ENCODE measurements at places on chromosomes 13 and 19.

GRCh38 chr19:55482156-55482961 is 2.6 kb upstream of the NAT14 start:
- no peak for DNase-seq

GRCh38 chr19:46303691-46304397 is 7.0 kb downstream of the HIF3A start:
- no peak for DNase-seq

GRCh38 chr13:92460479-92460878 is 766.1 kb upstream of the GPC6 start:
- DNase-seq = no peak

- DNase-seq = no peak
These were observed 45.6 kb upstream of the UBE2L5 start for GRCh38 chr13:30376426-30377311.

DNA sequence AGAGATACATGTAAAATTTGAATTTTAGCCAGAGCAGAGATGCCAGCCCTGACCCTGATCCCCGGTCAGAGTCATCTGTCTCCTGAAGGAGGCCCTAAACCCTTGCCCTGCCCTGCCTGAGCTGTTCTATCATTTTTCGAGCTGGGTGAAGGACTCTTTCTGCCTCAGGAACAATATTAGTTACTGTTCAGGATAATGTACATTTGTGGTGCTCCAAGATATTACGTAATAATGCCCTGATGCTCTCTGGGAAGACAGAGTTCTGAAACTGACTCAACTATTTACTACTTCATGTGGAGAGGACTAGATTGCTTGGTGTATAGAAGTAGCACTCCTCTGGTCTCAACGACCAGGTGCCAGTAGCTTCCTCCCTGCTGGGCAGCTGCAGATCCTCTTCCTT is 37.9 kb upstream of the UBL3 start:
- no peak for DNase-seq

DNA sequence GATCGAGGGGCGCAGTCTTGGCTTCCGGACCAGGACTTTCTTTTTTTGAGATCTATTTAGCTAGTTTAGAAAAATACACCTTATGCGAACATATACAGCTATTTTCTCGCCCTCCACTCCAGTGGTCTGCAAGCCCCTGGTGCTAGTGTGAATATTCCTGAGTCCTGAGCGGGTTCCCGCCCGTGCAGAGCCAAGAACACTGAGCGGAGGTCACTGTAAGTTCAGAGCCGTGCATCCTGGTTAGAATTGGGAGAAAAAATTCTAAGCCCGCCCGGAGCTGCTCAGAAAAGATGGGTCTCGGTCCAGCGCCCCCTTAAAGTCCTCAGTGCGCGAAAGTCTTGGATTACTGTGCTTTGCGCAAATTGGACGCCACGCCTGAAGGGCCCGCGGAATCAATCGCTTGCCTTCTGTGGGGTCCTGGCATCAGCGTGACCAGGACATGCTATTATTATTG is 117.7 kb downstream of the KCNRG start:
- no peak for DNase-seq

- DNase-seq = no peak
These were observed 16.4 kb upstream of the IGFL1 start for GRCh38 chr19:46213156-46213555.

GRCh38 chr19:18999016-18999758 is 34.1 kb downstream of the SUGP2 start:
- DNase-seq = no peak

DNA sequence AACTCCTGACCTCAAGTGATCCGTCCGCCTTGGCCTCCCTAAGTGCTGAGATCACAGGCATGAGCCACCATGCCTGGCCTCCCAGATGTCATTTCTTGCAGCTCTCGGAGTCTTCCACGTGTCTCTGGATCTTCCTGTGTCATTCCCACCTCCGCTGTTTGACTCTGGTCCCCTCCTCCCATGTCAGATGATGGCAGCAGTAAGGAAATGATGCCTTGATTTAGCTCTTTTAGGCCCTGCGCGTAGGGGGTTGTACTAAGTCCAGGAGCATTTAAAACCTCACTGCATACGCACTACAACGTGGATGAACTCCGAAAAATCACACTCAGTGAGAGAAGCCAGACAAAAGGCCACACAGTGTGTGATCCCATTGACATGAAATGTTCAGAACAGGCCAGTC is 113.1 kb downstream of the GNG7 start:
- no peak for DNase-seq

DNA sequence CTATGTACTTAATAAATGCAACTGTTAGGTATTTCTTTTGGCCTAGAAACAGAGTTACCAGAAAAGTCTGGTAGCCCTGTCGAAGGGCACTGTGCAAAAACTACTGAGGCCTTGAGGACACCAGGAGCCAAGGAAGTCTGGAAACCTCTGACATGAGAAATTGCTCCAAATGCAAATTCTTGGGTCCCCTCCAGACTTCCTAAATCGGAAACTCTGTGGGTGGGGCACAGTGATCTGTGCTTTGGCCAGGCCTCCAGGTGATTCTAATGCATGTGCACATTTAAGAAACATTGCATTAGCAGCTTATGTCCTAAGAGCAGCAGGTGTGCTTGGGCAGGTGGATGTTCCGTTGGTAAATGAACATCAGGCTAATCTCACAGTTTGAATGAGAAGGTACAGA is 50.0 kb downstream of the STARD13 start:
- no peak for DNase-seq

GRCh38 chr13:110716247-110716515 is 2.7 kb downstream of the ING1 start:
- DNase-seq = peak; percentile 20

DNA sequence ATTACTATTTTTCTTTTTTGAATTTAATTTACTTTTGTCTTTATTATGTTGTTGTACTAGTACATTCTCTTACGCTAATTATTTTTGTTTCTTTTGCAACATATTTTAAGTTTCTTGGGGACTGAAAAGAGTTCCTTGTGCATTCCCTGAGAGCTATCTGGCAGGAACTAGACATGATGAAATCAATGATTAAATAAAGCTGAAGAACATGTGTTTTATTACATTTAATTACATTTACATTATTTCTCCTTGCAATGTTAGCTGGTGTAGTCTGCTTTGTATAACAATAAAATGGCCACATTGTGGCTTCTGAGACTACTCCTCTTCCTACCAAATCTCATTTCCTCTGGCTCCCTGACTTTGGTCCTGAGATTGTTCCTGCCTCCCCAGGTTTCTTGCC is 244.9 kb downstream of the NDFIP2 start:
- DNase-seq = no peak

Data from tibial nerve (tissue), 4 donors.